ENCODE measurements at places on chromosomes 11 and 22.
A peak's percentile ranks its signal among the peaks of the same experiment; 100 is the strongest.

DNA sequence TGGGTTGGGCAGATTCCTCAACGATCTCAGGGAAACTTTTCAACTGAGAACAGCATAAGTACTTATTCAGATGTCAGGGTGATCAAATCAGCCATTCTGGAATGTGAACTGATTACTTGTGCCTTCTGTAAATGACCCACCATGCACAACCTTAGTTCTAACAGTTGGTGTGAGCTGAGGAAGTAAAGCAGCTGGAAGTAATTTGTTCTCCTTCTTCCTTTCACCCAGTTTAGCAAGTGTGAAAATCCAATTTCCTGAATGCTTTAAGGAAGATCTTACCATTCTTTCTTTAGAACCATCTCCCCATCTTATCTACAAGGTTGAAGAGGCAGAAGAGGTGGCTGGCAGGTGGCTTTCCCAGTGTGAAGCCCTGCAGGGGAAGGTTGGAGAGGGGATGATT, 781.6 kb downstream of the ETS1 start:
- DNase-seq = no peak

DNA sequence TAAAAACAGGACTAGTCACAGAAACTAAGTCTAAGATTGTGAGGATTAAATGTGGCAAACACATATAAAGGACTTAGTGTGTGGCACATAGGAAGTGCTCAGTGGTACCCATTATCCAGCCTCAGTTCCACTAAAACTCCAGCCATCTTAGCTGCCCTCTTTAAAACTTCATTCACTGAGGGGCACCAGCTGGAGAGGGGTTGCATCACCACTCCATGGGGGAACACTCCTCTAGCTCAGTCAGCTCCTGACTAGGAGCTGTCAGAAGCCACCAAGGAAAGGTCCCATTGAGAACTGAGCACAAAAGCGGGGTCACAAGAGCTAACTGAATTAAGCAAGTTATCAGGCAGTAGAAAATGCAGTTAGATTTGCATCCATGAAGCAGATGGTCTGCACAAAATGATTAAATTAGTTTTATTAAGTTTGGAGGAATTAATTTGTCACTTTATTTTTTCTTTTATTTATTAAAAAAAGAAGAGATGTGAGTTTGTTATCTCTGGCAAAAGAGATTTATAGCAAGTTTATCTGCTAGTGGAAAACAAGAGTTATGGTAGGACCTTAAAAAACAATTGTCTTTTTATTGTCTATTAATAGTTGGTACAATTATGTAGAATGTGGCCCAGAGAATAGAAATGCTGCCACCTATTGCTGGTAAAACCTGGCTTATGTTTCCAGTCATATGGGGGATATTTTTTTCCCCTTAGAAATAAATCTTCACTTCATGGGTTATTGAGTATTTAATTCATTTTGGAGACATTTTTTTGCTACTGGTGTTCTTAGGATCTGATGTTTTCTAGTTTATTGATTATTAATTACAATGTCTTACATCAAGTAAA, 95.7 kb downstream of the NAV2 start:
- DNase-seq = peak; percentile 28

- no peak for DNase-seq
Measured at GRCh38 chr11:121356357-121356756, 63.8 kb downstream of the SC5D start.

DNA sequence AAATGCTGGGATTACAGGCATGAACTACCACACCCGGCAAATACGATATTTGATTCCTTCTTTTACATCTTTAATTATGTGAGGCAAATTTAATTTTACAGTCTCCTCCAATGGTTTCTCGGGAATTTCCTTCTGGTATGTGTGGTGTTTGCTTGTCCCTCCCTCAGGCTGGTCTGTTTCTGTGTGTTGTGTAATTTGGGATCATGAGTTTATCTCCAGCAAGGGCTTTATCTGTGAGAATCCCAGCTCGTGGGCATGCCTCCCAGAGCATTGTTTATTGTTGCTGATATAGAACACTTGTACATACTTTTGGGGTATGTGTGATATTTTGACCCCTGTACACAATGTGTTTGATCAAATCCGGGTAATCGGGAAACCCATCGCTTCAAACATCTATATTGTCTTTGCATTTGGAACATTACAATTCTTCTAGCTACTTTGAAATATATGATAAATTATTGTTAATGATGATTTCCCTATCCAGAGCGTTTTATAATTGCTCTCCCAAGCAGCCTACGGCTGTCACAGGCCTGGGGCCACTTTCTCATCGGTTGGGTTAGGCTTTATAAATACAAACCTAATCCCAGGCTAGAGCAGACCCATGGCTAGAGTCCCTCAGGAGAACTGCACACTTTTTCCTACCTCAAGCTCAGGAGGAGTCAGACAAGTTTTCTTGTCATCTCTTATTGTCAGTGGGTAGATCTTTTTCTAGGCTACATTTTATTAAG, 15.0 kb upstream of the PRR5 start:
- DNase-seq = peak; percentile 78

DNA sequence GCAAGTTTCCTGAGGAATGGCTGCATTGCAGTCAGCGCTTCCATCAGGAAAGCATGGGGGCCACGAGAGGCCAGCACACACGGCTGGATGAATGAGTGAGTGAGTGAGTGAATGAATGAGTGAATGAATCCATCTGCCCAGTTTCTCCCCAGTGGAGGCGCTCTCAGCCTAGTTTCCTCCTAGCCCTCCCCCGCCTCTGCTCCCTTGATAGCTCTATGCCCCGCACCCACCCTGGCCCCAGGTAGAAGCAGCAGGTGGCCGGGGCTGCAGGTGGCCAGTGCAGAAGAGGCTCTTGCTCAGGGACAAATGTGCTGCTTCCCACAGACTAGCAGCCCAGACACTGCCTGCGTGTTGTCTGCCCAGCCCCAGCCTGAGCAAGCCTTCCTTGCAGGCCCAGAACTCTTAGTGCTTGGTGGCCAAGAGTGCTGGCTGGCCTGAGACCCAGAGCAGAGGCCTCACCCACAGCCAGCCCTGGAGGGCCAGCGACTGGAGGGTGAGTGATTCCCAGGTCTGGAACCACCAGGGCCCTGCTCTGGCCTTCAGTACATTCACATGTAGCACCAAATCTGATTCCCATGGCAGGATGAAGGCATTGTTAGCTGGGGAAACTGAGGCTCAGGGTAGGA, 31.1 kb upstream of the PDGFB start:
- DNase-seq = no peak

- DNase-seq = no peak
Measured at GRCh38 chr11:120040151-120040840, 97.6 kb downstream of the TRIM29 start.

DNA sequence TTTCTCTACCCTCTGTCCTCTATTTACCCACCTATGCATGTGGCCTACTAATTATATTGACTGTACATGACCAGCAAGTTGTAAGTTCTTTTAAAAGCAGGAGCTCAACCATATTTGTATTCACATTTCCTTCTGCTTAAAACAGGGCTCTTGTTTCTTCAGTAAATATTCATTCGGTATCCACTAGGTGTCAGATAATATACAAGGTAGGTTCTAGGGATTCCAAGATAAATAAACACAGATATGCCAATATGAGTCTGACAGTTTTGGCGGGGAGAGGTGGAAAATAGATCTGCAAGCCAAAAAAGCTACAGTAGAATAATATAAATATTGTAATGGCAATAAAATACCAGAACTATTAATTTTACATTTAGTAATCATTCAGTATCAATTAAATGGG, 15.3 kb upstream of the RAB30 start:
- no peak for DNase-seq
